NCI-H226 (cell line): ENCODE measurements at places on chromosomes 1 and 21.

DNA sequence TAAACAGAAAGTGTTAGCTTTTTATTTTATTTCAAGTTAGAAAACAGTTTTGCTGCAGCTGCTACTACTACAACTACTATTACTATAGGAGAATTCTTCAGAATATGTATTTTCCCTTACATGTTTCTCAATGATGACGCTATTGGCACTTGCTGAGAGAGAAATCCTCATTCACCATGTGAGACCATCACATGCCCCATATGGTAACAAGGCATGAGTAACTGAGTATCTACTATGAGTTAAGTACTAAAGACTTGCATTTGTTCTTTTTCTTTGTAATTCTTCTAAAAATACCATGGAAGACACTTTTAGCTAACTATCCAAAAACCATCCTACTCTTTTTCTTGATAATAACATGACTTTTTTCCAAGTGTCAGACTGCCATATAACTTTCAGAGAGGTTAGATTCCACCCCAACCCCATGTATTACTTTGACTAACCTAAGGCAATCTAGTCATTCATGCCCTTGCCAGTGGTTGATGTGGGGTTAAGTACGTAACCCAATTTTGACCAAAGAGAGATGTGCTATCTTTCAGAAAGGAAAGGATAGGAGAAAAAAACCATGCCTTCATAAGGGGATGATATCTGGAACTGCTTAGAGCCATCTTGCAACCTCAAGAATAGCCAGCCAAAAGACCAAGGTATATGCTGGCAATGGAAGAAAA is 42.9 kb downstream of the COP1 start:
- no peak for DNase-seq

DNA sequence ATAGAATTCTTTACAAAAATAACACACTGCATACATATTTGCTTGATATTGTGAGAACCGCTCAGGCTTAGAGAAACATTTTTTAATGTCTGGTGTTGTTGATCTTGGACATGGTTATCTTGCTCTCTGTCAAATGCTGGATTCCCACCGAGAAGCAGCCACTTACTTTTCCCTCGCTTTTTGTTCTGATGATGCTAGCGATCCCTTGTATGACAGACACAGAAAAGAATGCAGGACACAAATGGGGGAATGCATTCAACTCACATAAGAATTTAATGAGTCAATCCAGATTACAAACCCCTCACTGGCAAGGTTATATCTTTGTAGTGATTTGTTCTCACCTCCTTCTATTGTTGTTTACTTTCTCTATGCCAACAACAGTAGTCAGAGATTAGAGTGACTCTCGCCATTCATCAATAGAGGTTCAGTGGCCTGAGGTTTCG is 76.8 kb upstream of the AKT3 start:
- DNase-seq, result peak; percentile 95

GRCh38 chr1:36846357-36846756 is 188.0 kb downstream of the GRIK3 start:
- DNase-seq, result no peak

DNA sequence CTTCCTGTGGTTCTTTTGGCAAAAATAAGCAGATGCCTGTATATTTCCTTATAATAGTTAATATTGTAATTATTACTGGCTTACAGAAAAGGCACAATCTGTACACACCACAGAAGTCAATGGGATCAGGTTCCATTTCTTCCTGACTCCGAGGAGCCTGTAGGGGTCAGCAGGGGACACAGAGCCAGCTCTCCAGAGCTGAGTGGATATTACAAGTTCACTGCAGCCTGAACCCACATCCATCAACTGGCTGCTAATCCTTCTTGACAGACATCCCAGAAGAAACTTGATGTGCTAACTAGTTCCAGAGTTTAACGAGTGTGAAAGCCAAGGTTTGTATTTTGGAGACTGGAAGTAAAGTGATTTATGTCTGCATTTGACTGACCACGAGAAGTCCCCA is 203.8 kb downstream of the LMX1A start:
- no peak for DNase-seq

GRCh38 chr1:207755846-207756693 is 4.2 kb downstream of the CD46 start:
- no peak for DNase-seq

DNA sequence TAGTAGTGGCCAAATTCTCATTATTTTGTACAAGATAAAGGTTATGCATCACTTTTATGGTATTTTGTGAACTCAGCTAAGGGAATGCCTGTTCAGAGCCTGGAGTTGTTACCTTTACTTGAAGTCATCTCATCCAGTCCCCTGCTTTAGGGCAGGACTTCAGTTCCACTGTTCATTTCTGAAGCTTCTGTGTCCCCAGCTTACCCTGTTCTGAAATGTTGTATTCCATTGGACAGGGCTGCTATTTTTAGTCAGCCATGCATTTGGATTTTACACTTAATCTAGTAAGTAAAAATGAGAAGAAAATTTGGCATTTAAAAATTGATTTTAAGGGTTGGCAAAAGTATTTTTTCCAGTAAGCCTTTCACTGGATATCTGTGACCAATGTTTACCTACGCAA is 11.6 kb upstream of the C4BPB start:
- DNase-seq, result no peak

GRCh38 chr1:71089536-71090270 is 8.9 kb upstream of the ZRANB2 start:
- DNase-seq, result no peak

GRCh38 chr1:153359241-153359640 is 1.6 kb downstream of the S100A9 start:
- no peak for DNase-seq

DNA sequence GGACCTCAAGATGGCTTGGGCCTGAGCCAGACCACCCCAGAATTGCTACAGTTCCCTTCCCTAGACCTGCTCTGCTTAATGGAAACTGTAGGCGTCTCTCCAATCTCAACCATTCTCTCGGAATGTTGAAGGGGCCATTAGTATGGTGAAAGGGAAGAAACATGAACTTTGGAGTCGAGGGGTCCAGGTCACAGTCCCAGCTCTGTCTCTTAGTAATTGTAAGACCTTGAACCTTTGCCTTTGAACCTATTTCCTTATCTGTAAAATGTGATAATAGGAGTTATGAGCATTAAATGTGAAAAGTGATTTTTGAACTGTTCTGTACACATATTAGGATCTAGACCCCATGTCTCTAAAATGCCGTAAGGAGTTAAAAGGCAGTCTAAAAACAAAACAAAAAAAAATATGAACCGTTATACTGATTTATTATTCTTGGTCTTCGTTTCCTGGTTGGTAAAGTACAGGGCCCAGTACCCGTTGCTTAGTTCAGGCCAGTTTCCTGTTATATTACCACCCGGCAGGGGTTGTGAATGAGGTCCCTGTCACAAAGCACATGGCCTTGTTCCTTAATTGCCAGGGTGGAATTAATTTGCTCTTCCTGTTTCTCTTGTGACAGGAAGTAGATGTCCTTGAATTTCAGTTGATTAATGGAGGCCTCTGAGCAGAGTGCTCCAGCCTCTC is 42.3 kb downstream of the TCEANC2 start:
- no peak for DNase-seq

DNA sequence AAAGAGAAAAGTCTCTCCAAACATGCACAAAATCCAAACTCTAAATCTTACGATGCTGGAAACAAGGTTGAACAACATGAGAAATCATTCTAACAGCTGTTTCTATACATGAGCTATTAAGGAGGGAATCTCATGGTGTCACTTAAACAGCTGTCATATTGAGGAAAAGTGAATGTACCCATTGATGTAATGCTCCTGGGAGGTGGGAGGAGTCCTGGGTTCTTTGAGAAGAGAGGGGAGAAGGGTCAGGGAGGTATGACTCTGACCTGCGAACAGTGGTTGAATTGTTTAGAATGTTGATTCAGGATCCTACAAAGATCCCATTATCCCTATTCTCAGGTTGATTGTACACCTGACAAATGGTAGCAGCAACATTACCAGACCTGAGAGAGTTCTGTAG is 49.3 kb downstream of the ZC3H11B start:
- no peak for DNase-seq

- no peak for DNase-seq
Observed at GRCh38 chr1:22646384-22646783, 3.0 kb downstream of the C1QC start.

- DNase-seq, result no peak
Observed at GRCh38 chr1:93087532-93087931, 8.4 kb downstream of the MTF2 start.

DNA sequence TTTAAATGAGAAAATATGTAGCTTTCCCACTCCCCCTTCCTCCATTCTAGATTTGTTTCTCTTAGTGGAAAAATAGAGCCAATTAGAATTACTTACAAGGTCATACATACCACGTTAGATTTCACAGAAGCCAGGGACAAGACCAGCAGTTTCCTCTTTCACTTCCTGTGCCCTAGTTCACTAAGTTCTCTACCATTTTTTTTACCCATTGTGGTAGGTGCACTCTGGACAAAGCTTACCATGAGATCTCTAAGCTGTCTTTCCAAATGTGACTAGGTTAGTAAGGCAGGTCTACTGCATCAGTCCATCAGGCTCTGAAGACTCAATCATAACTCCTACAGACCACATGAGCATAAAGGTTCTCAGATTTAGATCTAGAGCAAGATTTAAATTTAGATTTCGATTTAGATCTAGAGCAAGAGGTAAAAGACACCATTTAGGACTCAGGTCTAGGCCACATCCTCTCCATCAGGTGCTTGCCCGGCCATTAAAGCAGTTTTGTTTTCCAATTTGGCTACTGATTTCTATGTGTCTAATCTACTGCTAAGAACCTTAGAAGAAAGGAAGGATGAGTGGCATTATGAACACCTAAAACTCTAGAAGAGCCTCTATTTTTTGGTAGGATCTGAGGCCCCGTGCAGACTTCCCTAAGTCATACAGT is 235.3 kb downstream of the FAF1 start:
- DNase-seq, result no peak

DNA sequence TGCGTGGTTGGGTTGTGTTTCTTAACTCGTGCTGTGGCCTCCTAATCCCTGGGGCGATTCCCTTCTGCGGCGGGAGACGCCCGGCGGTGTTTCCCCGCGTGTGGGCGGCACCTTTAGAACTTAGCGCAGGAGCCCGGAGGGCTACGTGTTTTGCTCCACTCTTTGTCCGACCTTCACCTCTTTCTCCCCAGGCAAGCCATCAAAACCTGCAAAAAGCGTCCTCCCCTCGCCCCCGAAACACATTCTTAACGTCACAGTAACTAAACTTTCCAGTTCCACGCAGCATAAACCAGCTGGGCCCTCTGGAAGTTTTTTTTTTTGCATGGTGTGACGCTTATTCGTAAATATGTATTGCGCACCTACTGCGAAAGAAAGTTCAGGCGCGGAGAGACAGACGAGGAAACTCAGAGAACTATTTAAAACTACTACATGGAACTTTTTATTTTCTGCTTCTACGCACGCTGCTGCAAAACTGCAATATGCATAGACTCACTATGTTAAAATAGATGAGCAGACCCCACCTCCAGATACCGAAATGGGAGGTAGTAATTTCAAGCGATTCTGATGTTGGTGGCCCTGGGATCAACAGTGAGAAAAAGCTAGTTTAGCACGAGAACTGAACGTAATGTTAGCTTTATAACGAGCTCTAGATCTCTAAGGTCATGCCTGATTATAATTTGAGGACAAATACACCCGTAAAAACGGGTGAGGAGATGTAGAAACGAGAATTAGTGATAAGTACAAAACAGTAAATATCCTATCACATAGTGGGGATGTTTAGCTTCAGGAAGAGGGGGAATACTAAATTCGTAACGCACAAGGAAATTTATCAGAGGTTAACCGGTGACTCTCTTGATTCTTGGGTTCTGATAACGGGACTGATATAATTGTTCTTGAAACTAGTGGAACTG is 920 bp downstream of the MTR start:
- no peak for DNase-seq

- no peak for DNase-seq
Observed at GRCh38 chr1:225464851-225465792, 37.3 kb upstream of the LBR start.

GRCh38 chr1:46605232-46605631 is 1.2 kb upstream of the MKNK1 start:
- DNase-seq, result no peak

DNA sequence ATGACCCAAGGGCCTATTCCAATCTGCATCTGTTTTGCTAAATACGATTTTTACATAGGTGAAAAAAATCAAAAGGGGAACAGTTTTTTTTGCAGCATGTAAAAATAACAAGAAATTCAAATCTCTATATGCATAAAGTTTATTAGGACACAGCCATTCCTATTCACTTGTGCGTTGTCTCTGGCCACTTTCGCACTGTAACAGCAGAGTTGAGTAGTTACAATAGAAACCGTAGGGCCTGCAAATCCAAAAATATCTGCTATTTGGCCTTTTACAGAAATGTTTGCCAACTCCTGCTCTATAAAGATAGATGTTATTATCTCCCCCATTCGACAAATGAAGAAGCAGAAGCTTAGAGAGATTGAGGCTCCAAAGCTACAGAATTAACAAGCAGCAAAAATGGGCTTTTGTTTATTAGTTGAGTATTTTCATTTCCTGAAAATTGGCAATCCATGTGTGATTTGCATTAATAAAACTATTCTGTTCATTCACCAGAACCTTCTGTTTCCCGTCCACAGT is 5.5 kb downstream of the DYNLT5 start:
- no peak for DNase-seq
